Activated CD4-positive, alpha-beta memory T cell treated with anti-CD3 and anti-CD28 coated beads for 36 hours (primary cell): ENCODE measurements at places on chromosomes 2 and 18. TPM values are rescaled to one million over a fixed set of nuclear protein-coding genes. Genes with fewer than 3 reads are reported as not detected.
A peak's percentile ranks its signal among the peaks of the same experiment; 100 is the strongest.

The DES gene
- total RNA-seq: not detected

- no peak overlapping the region for H3K4me3 ChIP-seq
- no peaks in the 10 kb centered on the region for H3K4me1 ChIP-seq
- no peak overlapping the region for H3K27ac ChIP-seq
- H3K36me3 ChIP-seq: no peaks in the 10 kb centered on the region
- no peaks in the 10 kb centered on the region for H3K27me3 ChIP-seq
Observed at GRCh38 chr2:137968477-137969417, 4.5 kb downstream of the HNMT start.

GRCh38 chr2:68709421-68709911 is 25.1 kb upstream of the ARHGAP25 start:
- H3K36me3 ChIP-seq: no peaks in the 10 kb centered on the region
- peak overlapping the region; percentile 55 for H3K27ac ChIP-seq
- DNase-seq: peak; percentile 31
- H3K27me3 ChIP-seq: no peaks in the 10 kb centered on the region
- H3K4me1 ChIP-seq: peaks cover 31% of the 10 kb centered on the region
- no peak overlapping the region for H3K4me3 ChIP-seq

The EMX1 gene
- total RNA-seq: not detected

The TUBA4B gene
- total RNA-seq: not detected

The HNRNPA3 gene
- total RNA-seq: 303 TPM

The ABHD1 gene
- total RNA-seq: 0.76 TPM

GRCh38 chr2:1723397-1724042 is 20.8 kb downstream of the PXDN start:
- H3K36me3 ChIP-seq: no peaks in the 10 kb centered on the region
- H3K4me1 ChIP-seq: no peaks in the 10 kb centered on the region
- no peak overlapping the region for H3K27ac ChIP-seq
- no peak overlapping the region for H3K4me3 ChIP-seq
- DNase-seq: no peak

The CD8B gene
- total RNA-seq: 0.87 TPM

DNA sequence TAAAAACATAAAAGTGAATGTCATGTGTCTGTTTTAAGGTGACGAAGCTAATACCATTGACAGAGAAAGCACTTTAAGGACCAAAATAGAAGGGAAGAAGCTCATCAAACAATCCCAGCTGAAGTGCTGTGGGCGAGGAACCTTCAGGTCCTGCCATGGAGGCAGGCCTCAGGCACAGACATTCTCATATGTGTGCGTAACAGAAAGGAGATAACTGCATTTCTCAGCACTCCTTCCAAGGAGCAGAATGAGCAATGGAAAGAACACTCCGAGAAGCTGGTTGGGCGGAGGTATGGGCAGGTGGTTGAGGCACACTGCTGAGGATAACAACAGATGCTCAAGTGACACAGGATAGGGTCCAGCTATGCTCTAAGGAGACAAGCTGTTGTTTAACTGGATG is 42.4 kb downstream of the PKDCC start:
- H3K36me3 ChIP-seq: no peaks in the 10 kb centered on the region
- H3K4me1 ChIP-seq: no peaks in the 10 kb centered on the region
- DNase-seq: no peak
- no peaks in the 10 kb centered on the region for H3K27me3 ChIP-seq
- H3K4me3 ChIP-seq: no peak overlapping the region
- H3K27ac ChIP-seq: no peak overlapping the region

- no peak overlapping the region for H3K4me3 ChIP-seq
- no peak for DNase-seq
- H3K27me3 ChIP-seq: no peaks in the 10 kb centered on the region
- H3K36me3 ChIP-seq: no peaks in the 10 kb centered on the region
Observed at GRCh38 chr2:182608181-182608845, 107.7 kb upstream of the DNAJC10 start.

GRCh38 chr18:25253136-25253535 is 98.8 kb downstream of the ZNF521 start:
- H3K27ac ChIP-seq: no peak overlapping the region
- H3K4me3 ChIP-seq: no peak overlapping the region
- no peak for DNase-seq
- no peaks in the 10 kb centered on the region for H3K36me3 ChIP-seq

GRCh38 chr2:120132190-120132589 is 91.0 kb downstream of the TMEM185B start:
- no peak for DNase-seq
- no peak overlapping the region for H3K27ac ChIP-seq
- peaks cover 10% of the 10 kb centered on the region for H3K36me3 ChIP-seq

The MDH1 gene
- total RNA-seq: 261 TPM

DNA sequence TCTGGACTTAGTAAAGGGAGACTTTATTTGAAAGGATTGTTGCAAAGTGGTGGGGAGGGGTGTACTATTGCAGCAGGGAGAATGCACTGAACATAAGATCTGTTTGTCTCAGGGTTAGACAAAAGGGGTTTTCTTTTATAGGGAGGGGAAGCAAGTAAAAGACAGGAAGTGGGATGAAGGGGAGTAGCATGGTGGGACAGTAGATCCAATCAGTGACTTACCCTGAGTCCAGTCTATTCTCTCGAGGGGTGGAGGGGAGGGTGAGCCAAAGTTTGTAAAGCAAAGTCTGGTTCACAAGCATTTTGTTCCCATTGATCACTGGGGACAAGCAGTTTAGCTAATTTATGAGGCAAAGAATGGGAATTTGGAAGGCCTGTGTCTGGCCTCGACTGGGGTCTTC is 35.0 kb upstream of the CYP27C1 start:
- no peaks in the 10 kb centered on the region for H3K27me3 ChIP-seq
- no peak overlapping the region for H3K4me3 ChIP-seq
- H3K36me3 ChIP-seq: peaks cover 31% of the 10 kb centered on the region
- no peak overlapping the region for H3K27ac ChIP-seq
- no peaks in the 10 kb centered on the region for H3K4me1 ChIP-seq

The ZC3H15 gene
- 87.1 TPM for total RNA-seq

DNA sequence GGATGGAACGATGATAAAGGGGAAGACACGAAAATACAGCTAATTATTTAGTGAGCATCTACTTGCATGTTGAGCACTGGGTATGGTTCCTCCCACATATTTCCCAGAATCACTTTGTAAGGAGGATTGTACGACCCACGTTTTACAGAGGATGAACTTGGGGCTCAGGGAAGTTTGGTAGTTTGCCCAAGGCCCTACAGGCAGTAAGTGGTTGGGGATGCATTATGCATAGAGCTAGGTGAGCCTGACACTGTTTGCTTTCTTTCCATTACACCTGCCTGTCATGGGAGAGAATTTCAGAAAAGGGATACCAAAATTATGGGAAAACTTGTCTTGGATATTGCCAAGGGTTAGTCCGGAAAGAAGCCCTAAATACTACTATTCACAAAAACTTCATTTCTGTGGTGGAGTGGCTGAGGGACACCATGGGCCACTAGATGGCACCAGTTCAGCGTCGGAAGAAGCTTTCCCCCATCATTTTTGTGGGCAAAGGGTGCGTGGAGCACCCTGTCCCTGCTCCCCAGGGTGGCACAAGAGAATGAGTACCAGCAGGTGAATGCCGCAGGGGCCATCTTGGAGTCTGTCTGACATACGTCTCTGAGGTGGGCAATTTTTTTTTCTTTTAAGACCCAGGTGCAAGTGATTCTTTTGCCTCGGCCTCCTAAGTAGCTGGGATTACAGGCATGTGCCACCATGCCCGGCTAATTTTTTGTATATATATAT is 23.5 kb upstream of the C18orf32 start:
- H3K4me3 ChIP-seq: no peak overlapping the region
- no peaks in the 10 kb centered on the region for H3K4me1 ChIP-seq
- no peak overlapping the region for H3K27ac ChIP-seq
- DNase-seq: peak; percentile 61

GRCh38 chr2:238024986-238025385 is 35.8 kb upstream of the SCLY start:
- no peaks in the 10 kb centered on the region for H3K27me3 ChIP-seq
- DNase-seq: peak; percentile 72
- peak overlapping the region; percentile 5 for H3K27ac ChIP-seq
- H3K4me1 ChIP-seq: peaks cover 11% of the 10 kb centered on the region

- no peaks in the 10 kb centered on the region for H3K27me3 ChIP-seq
- no peak overlapping the region for H3K4me3 ChIP-seq
- no peak for DNase-seq
Observed at GRCh38 chr2:3151153-3151918, 226.3 kb downstream of the EIPR1 start.
